Stimulated activated CD4-positive, alpha-beta T cell treated with anti-CD3 and anti-CD28 coated beads, Interleukin-4, amount 100 ng/mL, for 4 hours (primary cell): ENCODE measurements at places on chromosomes 4 and X.

DNA sequence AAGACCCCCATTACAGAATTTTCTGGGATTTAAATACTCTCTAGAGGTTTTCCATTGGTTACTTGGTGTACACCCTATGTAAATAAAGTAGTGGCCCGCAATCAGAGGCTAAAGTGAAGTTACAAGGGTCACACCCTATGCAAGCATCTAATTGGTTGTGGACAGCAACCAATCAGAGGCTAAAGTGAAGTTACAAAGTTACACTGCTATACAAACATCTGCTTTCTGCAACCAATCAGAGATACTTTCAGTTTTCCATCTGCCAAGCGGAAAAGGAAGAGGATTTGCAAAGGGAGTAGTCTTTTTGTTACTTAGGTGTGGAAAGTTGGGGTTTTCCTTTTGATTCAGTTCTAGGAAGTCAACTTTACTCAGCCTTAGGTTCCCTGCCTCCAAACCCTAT lies 2.0 kb upstream of the ATRX start:
- DNase-seq = no peak

- no peak for DNase-seq
Observed at GRCh38 chr4:23856630-23857029, 33.2 kb downstream of the PPARGC1A start.

GRCh38 chrX:17735406-17735805 lies 1.9 kb upstream of the SCML1 start:
- DNase-seq = no peak

DNA sequence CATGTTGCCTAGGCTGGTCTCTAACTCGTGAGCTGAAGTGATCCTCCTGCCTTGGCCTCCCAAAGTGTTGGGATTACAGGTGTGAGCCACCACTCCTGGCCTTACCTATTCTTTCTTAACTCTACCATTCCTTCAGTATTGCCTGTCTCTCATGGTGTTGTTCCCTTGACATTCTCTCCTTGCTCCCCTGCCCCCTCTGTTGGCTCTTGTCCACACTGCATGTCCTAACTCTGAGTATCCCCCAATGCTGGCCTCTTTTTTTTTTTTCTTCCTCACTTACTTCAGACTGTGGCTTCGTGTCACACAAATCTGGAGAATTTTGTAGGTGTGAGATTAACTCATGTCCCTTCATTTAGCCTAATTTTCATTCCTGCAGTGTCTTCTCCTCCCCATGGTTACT lies 22.9 kb upstream of the FRMPD4 start:
- no peak for DNase-seq

DNA sequence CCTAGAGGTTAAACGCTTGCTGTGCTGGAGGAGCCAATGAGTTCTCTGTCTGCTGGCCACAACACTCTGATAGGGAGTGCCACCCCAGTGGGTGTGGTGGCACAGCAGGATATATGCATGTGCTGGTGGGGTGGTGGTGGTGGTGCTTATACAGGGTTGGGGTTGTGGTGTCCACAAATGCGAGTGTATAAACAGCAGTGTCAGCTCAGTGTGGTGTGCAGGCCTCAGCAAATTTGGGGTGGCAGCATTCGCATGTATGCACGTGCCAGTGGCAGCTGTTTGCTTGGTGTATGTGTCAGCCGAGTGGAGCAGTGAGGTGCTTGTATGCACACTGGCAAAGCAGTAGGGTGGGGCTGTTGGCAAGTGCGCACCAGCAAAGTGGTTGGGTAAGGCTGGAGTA lies 157.4 kb downstream of the FAM47A start:
- DNase-seq = no peak

GRCh38 chrX:46953137-46953527 lies 40.9 kb downstream of the JADE3 start:
- no peak for DNase-seq

- no peak for DNase-seq
Observed at GRCh38 chr4:127856813-127857447, 23.8 kb upstream of the PLK4 start.

GRCh38 chrX:96685210-96686099 lies 813 bp downstream of the DIAPH2 start:
- DNase-seq = peak; percentile 23

DNA sequence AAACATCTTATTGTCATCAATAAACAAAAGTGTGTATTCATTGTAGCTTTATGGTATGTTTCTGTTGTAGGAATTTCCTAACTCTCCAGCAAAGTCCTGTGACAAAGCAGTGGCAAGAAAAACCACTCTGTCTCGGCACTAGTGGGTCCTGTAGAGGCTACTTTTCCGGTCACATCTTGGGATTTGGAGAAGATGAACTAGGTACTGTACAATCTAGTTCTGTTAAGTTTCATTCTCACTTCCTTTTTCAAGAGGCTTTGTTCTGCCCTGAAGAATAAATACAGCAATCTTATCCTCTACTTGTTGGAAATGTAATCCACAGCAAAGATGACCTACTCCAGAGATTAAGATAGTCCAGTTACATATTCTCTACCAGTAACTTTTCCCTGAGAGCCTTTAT lies 69.3 kb downstream of the HHIP start:
- DNase-seq = no peak

- no peak for DNase-seq
Observed at GRCh38 chrX:338836-339400, 20.3 kb upstream of the GTPBP6 start.

- no peak for DNase-seq
Observed at GRCh38 chr4:146381263-146381872, 140.4 kb downstream of the SLC10A7 start.

GRCh38 chrX:31603411-31604120 lies 531.7 kb upstream of the FTHL17 start:
- no peak for DNase-seq

DNA sequence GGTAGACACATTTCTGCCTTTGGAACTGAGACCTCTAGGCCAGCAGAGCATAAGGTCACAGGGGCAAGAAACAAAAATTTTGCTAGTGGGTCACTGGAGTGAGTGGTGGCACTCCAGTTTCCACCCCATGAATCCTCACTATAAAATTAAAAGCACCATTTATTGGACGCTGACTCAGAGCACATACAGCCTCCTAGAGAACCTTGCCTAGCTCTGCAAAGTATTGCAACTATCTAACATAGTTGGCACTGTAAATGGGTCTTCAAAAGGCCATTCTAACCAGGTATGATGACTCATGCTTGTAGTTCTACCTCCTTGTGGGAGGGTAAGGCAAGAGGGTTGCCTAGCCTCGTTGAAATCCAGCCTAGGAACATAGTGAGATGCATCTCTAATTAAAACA lies 25.1 kb downstream of the RRAGB start:
- no peak for DNase-seq

GRCh38 chrX:70769659-70770227 lies 138.8 kb downstream of the TEX11 start:
- DNase-seq = no peak

DNA sequence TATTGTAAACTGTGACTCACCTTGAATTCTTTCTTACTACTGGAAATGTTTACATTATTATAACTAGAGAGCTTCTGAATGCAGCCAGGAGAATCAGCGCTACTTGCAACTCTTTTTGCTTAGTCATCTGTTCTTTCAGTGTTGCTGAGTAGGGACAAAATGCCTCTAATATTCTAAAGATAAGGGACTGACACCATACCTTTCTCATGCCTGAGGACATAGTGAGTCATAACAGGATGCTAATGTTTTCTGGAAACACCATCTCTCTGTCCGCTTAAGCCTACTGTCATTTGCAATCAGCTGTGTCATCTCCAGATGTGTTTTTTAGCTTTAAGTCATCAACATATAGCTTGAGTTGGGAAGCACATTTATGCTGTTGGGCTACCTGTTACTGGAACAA lies 108.3 kb downstream of the QRFPR start:
- DNase-seq = no peak

GRCh38 chr4:158519226-158519625 lies 2.5 kb upstream of the RXFP1 start:
- no peak for DNase-seq

GRCh38 chr4:12472087-12472486 lies 1012.1 kb downstream of the RAB28 start:
- DNase-seq = no peak

DNA sequence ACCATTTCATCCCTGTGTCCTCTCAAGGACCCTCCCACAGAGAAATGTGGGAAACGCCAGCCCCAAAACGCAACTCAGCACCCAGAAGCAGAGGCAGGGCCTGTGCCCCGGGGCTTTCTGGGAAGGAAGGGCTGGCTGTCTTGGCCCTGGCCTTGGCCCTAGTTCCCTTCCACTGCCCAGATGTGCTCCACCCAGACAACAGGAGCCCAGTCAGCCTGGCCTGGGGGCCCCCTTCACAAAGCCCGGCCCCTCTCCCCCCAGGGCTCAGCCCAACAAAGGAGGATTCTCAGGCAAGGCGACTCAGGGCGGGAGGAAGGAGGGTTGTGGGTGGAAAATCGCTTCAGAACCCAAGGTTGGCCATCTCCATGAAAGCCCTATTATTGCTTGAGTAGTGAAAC lies 82.5 kb downstream of the PJA1 start:
- DNase-seq = no peak
